Karpas-422 (cell line): ENCODE measurements at places on chromosomes 2 and 18.
A peak's percentile ranks its signal among the peaks of the same experiment; 100 is the strongest.

DNA sequence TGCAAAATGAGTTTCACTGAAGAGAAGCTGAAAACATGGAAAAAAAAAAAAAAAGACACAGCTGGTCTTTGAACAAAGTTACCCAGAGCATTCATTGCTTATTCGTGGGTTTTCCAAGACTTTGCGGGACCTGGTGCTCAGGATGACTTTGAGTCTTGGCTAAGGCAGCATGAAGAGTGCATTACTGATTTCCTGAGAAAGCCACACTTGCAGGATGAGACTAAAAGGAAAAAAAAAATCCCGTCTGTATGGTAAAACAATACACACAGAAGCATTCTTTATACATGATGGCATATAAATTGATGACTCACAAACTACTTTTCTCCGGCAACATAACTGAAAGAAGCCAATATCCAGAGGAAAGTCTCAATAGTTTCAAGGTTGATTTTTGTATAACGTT lies 195.4 kb downstream of the SPP2 start:
- DNase-seq: no peak

DNA sequence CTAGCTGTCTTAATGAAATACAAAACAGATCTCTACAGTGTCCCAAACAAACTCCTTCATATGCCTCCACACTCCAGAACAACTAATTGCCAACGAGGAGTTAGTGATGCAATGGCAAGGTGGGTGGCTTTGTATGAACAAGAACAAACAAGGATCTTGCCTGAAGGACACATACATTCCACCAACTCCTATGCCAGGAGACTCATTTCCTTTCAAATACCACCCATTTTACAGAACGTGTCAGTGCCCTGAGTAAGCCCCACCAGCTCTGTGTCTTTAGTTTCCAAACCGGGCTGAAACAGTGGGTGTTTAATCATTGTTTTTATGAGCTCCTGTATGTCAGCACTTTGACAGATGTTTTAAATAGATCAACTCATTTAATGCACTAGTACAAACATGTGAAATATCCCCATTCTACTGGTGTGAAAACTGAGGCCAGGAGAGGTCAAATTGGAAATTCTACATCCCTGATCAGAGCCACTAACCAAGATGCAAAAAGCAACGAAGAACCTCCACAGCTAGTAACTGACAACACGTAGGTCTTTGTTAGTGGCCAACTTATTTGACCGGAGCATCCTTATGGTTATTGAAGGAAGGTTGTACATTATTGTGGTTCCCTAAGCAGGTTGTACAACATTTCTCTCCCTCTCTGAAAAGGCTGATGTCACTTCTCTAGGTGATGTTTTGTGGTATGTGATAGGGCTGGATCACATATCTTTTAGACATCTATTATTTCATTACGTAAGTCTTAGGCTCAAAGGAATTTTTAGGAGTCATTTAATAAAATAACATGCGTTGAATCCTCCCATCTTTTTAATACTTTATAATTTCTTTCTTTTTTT lies 534.9 kb upstream of the TNP1 start:
- no peak for DNase-seq

- peak; percentile 53 for DNase-seq
Measured at GRCh38 chr2:27807476-27807875, 36.0 kb downstream of the MRPL33 start.

- peak; percentile 71 for DNase-seq
Measured at GRCh38 chr2:196263181-196263747, 91.9 kb upstream of the STK17B start.

DNA sequence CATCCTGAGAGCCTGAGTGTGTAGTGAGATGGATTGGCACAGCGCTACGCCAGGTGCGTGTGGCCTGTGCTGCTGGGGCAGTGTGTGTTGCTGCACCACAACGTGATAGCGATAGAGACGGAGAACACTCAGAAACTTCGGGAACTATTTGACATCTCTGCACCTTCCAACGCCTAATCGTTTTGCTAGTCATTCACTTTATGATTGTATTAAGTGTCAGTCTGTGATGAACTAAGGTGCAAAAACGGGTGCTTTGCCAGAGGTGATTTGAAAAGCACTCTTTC lies 26.0 kb upstream of the IGFBP2 start:
- no peak for DNase-seq

DNA sequence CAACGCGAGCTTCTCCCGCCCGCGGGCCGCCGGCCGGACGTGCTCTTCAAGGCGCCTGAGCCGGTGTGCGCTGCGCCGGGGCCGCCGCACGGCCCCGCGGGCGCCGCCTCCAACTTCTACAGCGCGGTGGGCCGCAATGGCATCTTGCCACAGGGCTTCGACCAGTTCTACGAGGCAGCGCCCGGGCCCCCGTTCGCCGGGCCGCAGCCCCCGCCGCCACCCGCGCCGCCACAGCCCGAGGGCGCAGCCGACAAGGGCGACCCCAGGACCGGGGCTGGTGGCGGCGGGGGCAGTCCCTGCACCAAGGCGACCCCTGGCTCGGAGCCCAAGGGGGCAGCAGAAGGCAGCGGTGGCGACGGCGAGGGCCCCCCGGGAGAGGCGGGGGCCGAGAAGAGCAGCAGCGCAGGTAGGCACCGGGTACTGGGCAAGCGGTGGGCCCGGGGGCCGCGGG lies 676 bp downstream of the HOXD11 start:
- DNase-seq: no peak

DNA sequence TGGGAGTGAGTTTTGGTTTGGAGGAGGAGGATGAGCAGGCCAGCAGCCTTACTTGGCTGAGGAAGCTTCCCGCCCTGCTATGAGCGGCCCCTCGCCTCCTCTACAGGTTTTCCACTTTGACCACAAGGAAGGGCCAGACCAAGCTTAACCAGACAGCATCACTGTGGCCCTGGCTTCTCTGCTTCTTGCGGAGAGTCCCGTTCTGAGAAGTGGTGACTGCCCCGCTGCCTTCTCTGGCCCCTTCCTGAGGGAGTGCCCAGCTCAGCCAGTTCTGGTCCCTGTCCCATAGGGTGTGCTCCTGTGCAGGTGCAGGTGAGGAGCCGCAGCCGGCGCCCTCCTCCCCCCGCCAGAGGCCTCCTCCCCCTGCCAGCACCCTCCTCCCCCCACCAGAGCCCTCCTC lies 101.0 kb downstream of the FAM210A start:
- no peak for DNase-seq

DNA sequence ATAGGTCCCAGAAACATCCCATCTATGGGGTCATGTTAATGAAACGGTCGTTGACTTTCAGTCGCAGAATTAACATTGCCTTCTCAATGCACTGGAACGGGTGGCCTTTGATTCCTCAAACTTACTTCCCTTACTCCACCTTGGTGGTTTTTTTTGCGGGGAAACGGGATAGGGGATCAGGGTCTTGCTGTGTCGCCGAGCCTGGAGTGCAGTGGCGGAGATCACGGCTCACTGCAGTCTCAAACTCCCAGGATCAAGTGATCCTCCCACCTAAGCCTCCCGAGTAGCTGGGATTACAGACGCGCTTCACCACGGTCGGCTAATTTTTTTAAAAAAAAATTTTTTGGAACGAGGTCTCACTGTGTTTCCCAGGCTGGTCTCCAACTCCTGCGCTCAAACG lies 754 bp downstream of the ATG16L1 start:
- DNase-seq: no peak

- DNase-seq: no peak
Measured at GRCh38 chr18:13582178-13582670, 144.1 kb downstream of the FAM210A start.

- DNase-seq: no peak
Measured at GRCh38 chr2:29195796-29196195, 80.6 kb downstream of the CLIP4 start.

- no peak for DNase-seq
Measured at GRCh38 chr2:21263622-21264021, 139.9 kb downstream of the TDRD15 start.

GRCh38 chr2:120422465-120423160 lies 76.7 kb downstream of the INHBB start:
- no peak for DNase-seq

DNA sequence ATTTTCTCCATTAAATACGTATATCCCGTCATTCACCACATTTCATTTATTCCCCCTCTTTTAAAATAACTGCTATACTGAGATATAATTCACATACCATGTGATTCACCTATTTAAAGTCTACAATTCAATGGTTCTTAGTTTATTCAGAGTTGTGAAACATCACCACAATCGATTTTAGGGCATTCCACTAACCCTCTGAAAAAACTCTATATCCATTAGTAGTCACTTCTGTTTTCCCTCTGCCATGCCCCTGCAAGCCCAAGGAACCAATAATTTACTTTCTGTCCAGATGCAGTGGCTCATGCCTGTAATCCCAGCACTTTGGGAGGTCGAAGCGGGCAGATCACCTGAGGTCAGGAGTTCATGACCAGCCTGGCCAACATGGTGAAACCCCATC lies 95.5 kb upstream of the FZD5 start:
- no peak for DNase-seq

- DNase-seq: no peak
Measured at GRCh38 chr2:88950010-88950409, 258.5 kb downstream of the RPIA start.

- DNase-seq: no peak
Measured at GRCh38 chr2:192983173-192983572, 788.4 kb upstream of the TMEFF2 start.
